CD14-positive monocyte (primary cell): ENCODE measurements at places on chromosomes 2 and 18.

GRCh38 chr2:176732780-176733179, 463.5 kb downstream of the MTX2 start:
- no peak for DNase-seq

- no peak for DNase-seq
Measured at GRCh38 chr2:229080172-229080571, 190.9 kb downstream of the PID1 start.

DNA sequence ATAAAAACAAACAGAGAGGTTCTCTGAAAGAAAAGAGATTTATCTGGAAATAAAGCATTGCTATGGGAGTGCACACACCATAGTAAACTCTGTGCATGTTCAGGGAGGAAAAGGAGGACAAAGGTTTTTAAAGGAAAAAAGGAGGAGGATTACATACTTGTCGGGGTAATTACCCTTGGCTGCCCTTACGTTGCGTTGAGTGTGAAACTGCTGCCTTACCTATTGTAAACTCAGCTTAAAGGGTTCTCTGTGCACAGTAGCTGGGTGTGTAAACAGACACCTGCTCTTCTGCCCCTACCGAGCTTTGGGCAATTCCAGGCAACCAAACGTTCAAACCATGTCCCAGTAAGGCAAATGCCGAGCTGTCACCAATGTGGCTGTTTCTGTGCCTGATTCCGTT, 29.6 kb upstream of the PXDN start:
- DNase-seq = no peak

- no peak for DNase-seq
Measured at GRCh38 chr2:239538357-239539052, 137.7 kb upstream of the HDAC4 start.

DNA sequence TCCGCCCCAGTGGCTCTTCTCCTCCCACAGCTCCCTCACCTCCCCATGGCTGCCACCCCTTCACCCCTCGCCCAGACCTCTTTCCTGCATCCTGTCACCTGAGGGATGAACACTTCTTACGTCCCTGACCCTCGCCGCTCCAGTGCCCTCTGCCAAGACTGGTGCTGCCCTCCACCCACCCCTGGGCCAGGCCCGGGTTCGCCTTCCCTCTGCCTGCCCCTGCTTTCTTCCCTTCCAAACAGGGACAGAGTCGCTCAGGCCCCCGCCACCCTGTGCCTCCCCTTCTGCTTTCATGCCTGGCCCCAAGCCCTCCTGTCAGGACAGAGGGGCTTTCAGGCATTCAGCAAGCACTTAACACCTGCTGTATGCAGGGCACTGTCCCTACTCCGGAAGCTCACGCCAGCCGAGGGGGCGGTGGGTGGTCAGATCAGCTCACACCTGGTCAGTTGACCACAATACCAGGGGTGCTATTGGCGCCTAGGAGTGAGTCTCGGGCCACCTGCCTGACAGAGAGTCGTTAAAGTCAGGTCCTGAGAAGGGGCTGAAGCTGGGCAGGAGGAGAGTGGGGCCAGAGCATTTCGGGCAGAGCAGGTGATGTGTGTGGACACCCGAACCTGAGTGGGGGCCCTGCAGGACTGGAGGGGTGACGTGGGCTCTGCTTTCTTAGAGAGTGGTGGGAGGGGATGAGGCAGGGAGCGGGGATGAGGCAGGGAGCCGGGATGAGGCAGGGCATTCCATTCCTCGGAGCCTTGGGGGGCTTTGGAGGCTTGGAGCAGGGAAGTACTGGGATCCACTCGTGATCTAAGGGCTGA, 26.0 kb upstream of the HPCAL1 start:
- DNase-seq = no peak

DNA sequence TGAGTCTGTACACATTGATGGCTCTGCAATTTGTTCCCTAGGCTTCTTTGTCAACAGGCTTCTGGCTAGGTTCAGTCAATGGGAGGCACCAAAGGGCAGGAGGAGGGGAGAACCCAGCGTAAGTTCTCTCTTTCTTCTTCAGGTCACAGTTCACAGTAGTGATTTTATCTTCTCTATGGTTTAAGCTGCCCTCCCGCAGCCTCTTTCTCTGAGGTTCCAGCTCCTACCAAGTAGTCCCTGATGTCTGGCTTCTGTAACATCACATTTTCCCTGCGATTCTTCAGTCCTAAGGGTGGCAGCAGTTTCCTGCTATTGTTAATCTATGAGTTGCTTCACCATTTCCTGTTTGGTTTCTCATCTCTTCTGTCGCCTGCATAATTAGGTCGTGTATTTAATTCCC, 107.4 kb downstream of the CPO start:
- DNase-seq = peak; percentile 48

GRCh38 chr18:78582181-78582709, 397.4 kb upstream of the SALL3 start:
- no peak for DNase-seq

DNA sequence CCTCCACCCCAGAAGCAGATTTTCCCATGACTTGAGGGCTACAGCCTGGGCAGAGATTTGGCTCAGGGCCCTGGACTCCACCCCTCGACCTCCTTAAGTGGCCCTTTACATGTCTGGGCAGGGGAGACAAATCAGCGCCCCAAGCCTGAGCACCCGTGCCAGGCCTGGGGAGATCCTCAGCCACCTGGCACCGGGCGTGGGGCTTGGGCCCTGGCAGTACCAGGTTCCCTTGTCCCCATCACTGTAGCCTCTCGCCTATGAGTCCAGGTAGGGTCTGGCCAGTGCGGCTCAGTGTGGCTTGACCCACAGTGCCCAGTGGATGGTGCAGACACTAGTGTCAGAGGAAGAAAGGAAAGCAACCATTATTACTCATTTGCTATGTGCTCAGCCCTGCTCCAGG, 22.0 kb upstream of the DNMT3A start:
- DNase-seq = no peak

DNA sequence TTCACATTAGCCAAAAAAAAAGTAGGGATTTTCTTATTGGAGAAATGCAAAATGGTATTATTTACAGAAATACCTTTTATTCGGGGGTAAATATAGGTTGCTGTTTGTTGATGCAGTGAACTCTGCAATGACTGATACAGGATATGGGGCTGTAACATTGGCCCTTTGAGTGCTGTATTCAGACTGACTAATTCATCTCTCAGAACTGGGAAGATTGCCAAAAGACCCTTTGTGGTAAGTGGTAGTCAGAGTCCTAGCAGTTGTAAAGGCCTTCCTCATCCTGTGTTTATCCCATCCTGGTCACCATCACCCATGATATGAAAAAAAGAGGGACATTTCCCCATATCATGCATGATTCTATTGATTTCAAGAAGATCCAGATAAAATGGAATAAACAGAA, 14.0 kb upstream of the DCC start:
- DNase-seq = no peak

DNA sequence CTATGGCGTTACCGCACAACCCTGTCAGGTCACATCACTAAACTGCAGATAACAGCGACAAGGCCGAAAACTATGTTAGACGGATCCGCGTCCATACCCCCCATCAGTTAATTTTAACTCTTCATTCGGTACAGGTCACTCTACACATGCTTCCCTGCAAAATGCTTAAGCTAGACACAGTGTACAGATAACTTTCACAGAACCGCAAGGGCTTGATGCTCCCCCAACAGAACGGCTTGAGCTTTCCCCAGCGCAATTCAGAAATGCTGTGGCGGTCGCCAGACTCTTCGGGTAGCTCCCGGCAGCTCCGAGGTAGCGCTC, 283 bp upstream of the RBBP8 start:
- DNase-seq = no peak

GRCh38 chr2:19358242-19359020, at the start of gene OSR1:
Gene OSR1, minus strand, starts transcription at chr2:19358623. Its CDS starts 4,818 bp downstream, at chr2:19353805.
- DNase-seq = no peak

GRCh38 chr2:88081924-88082608, 14.4 kb downstream of the SMYD1 start:
- no peak for DNase-seq

DNA sequence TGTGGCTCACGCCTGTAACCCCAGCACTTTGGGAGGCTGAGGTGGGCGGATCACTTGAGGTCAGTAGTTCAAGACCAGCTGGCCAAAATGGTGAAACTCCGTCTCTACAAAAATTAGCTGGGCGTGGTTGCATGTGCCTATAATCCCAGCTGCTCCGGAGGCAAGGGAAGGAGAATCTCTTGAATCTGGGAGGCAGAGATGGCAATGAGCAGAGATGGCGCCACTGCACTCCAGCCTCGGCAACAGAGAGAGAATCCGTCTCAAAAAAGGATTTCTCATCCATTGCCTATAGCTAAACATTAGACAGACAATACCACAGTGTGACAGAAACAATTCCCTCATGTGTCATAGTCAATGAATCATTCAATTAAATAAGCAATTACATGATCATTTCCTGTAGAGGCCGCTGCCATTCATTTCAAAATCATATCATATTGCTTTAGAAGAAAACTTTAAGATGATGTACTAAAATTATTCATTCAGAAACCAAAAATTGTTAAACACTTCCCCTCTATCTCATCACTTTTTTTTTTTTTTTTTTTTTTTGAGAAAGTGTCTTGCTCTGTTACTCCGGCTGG, 69.5 kb upstream of the TGIF1 start:
- DNase-seq = peak; percentile 10

- no peak for DNase-seq
Measured at GRCh38 chr2:222242532-222242931, 56.3 kb downstream of the PAX3 start.

DNA sequence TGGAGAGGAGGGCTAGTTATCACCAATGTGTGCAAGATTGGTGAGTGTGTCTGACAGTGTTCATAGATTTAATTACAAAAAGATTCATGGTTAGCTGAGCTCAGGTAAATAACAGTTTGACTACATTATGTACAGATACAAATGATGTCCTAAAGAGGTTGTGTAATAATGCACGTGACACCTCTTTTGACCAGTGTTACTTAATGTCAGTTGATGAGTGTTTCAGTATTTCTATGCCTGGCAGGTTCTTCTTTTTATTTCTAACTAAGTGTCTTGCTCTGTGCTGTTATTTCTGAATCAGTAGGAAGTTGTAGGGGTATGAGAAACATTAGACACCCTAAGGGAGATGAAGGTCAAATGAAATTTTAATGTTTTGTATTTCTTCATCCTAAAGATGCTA, 7.9 kb upstream of the INHBB start:
- peak; percentile 90 for DNase-seq

DNA sequence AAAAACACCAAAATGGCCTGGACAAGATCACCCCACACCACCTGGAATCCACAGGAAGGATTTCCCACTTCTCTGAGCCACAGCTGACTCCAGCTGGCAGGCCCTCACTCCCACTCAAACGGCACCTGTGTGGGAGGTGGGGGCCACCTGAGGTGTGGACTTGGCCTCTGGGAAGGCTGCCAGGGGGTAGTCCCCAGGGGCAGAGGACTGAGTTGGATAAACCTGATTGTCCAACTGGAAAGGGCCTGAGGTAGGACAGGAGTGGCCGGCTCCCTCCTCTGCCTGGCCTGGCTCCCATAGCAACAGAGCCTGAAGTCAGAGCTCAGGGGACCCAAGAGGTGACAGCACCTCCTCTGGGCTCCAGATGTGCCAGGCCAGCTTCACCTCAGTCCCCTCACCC, 300.2 kb downstream of the CELF4 start:
- no peak for DNase-seq

DNA sequence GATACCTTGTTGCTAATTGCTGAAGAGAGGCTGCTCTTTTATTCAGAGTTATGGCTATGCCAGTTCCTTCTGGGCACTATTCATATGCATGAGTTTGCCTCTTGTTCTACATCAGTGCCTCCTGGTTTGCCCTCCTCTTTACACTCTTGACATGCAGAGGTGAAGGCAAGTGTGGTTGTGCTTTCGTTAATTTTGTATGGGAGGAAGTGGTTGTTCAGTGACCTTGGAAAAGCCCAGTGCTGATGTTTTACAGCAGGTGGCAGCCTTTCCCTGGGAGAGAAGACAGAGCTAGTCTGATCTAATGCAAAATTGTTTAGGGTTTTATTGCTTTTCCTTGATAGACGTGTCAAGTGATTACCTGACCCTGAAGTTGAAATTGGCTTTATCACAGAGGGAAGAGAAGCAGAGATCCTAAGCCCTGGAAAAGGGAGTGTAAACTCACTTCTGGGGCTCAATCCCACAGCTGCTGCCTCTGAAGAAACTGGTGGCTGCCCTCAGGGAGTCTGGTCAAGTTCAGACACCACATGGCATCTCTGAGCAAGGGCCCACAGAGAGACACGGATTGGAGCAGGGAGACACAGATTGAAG, 30.5 kb upstream of the VPS54 start:
- peak; percentile 58 for DNase-seq

- no peak for DNase-seq
Measured at GRCh38 chr2:6618201-6618600, 247.5 kb downstream of the CMPK2 start.

GRCh38 chr2:96491860-96492497, 13.2 kb downstream of the NEURL3 start:
- no peak for DNase-seq

GRCh38 chr2:37982147-37982582, 57.1 kb downstream of the RMDN2 start:
- DNase-seq = peak; percentile 65

DNA sequence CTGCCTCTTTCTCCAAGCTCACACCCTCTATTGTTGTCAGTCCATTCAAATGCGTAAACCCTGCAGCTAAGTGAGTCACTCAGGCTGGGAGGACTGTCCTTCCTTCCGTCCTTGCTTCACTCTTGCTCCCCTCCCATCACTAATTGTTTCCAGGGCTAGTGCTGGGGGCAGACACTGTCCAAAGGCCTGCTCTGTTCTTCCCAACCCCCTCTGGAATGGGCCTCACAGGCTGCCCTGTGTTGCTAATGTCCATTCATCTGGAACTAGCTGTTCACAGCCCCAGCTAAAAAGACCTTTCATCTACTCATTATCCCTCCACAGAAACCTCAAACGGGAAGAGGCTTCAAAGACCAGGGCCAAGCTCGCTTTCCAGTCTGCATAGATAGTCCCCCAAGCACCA, 31.9 kb upstream of the NRP2 start:
- no peak for DNase-seq

DNA sequence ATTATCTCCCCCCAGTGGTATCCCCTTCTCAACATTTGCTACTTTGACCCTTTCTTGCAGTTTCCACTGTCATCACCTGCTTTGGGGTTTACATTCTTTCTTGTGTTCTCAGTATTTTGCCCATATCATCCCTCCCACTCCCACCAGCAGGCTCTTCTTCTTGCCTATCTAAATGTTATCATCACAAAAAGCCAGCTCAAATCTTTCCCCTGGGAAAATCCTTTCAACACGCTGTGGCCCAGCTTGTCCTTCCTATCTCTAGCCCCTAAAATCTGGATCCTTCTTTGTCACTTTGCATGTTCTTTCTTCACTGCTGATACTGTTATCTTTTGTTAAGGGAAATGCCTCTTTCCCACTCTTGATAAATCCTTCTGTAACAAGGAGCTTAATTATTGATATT, 138.2 kb downstream of the RAD51AP2 start:
- no peak for DNase-seq

DNA sequence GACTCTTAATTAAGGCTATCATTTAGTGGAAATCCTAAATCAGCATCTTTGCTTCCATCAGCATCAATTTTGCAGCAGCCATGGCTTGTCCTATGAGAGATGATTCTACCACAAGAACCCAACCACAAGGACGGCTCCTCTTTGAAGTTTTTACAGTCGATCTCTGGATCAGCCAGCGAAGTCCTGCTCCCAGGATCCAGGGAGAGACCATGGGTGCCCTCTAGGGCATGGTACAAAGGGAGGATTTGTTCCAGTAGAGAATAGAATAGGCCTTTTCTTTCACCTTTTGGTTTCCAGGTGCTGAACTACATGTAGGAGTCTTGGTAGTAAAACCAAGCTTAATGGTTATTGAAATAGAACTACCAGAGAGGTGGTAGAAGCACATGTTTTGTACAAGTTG, 52.7 kb downstream of the TMEM200C start:
- no peak for DNase-seq
